Mesothelial cell of epicardium (in vitro differentiated cells): ENCODE measurements at places on chromosomes 5 and 9. TPM values are rescaled to one million over a fixed set of nuclear protein-coding genes. Genes with fewer than 3 reads are reported as not detected.
A peak's percentile ranks its signal among the peaks of the same experiment; 100 is the strongest.

DNA sequence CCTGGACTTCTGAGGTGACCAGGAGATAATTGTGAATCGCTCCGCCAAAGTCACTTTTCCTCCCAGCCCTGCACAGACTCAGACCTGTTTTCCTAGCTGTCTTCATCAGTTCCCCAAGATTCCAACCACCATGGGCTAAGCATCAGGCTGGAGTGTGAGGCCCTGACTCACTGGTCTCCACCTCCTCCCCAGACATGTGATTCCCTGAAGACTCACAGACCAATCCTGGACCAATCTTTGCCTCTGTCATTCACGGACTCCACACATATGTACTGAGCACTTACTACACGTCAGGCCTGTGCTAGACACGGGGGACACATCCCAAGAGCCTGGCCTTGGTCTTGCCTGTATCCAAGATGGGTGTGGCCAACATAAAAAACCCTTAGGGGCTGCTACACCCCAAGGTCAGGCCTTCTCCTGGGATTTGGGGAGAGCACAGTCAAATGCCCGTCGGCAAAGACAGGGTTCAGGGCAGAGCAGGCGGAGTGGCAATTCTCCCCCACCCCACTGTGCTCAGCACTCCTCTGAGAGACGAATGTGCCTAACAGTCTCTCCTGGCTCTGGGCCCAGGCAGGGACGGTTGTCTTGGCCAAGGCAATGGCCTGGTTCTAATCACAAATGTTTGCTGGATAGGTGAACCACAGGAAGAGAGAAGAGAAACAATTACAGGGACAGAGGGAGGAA, 11.9 kb downstream of the EEIG1 start:
- no peak for DNase-seq

- DNase-seq, result no peak
These were observed 202.9 kb downstream of the NR2F1-AS1 start for GRCh38 chr5:93378073-93378472.

GRCh38 chr5:136594416-136594815, 229.1 kb upstream of the TRPC7 start:
- DNase-seq, result no peak

- DNase-seq, result no peak
These were observed 528.0 kb downstream of the BNC2 start for GRCh38 chr9:16342246-16343020.

GRCh38 chr9:111282845-111283244, 47.2 kb downstream of the OR2K2 start:
- DNase-seq, result no peak

DNA sequence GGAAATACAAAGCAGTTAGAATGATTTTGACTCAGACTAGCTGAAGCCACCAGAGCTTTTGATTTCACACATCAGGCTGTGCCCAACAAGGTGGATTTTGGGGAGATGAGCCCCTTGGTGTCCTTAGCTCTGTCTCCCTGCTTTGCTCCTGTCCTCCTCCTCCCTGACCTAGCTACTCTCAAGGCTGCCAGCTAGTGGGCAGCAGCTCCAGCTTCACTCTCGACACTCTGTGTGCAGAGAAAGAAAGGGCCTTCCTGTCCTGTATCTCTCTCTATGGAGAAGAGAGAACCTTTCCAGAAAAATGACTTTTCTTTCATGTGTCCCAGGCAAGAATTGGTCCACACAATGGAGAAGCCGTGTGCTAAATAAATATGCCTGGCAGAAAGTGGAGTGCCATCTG, 446.2 kb downstream of the SEMA5A start:
- no peak for DNase-seq

GRCh38 chr9:31045810-31046209, 1338.6 kb upstream of the ACO1 start:
- no peak for DNase-seq

- no peak for DNase-seq
These were observed 237.7 kb downstream of the ADAMTS6 start for GRCh38 chr5:65244031-65244430.

- peak; percentile 96 for DNase-seq
These were observed 15.1 kb downstream of the GPSM1 start for GRCh38 chr9:136342181-136343120.

- DNase-seq, result no peak
These were observed 1.9 kb downstream of the FBXO10 start for GRCh38 chr9:37574241-37574721.

- DNase-seq, result no peak
These were observed 74.5 kb downstream of the ADAMTS2 start for GRCh38 chr5:179270581-179271427.

DNA sequence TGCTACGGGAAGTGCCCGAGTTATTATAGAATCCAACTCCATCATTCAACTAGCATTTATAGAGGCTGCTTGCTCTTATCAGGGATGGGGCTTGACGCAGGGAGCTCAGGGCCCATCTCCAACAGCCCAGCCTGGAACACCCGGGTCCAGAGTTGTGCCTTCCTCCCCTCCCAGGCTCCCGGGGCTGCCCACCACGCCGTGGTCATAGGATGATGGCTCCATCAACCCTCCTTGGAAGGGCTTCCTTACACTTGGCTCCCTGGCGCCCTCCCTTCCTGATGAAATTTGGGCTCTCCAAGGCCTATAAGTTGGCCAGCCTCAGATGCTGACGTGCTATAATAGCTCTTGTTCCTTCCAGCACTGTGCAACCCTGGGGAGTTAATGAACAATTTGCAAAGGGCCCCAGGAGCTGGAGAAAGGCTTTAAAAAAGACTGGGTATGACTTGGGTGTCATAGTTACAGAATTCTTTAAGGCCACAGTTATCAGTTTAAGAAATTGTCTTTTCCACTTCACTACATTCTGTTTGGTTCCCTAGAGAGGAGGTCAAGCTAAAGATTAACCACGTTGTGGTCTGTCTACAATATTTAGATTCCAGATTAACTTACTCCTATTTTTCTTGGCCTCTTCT, 42.5 kb upstream of the GADD45G start:
- DNase-seq, result no peak

GRCh38 chr5:107248066-107248695, 422.6 kb downstream of the EFNA5 start:
- no peak for DNase-seq

GRCh38 chr5:132561601-132562000, 4.8 kb downstream of the RAD50 start:
- no peak for DNase-seq

- no peak for DNase-seq
These were observed 745.6 kb upstream of the ZNF608 start for GRCh38 chr5:125491986-125492492.

DNA sequence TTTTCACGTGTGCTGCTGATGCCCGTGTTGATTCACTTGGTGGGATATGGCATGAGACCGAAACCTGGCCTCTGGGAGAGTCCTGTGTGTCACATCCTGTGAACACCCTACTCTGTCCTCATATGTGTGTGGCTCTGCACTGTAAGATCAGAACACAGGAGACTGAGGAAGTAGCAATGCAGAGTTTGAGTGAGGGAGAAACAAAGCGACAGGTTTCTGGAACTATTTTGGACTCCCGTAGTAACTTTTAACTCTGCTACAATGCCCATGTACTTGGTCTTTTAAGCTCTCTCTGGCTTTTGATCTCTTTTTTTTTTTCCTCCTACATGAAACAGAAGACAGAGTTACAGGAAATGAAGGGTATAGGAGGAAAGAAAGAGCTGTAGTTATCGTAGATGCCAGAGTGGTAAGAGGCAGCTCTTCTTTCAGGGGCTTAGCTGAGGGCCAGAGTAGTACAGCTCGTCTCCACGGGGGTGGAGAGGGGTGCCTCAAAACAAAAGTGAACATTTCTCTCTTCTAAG, 26.6 kb downstream of the GRAMD2B start:
- DNase-seq, result no peak

- no peak for DNase-seq
These were observed 49.3 kb downstream of the F2R start for GRCh38 chr5:76765249-76765648.

DNA sequence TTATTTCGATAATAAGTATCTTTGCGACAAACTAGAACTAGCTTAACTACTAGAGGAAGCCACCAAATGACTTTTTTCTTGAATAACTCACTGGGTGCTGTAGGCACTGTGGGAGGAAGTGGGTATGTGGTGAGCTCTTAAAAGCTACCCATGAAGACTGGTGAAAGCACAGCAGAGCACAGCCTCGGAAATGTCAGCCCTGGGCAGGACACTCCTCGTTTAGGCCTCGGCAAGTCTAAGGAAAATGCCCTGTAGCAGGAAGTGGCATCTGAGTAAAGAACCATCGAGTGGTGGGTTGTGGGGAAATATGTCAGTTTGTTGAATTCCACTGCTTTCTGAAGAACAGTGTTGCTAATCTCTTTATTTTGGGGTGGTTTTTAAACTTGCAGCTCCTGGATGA, 44.0 kb upstream of the NCS1 start:
- DNase-seq, result no peak

DNA sequence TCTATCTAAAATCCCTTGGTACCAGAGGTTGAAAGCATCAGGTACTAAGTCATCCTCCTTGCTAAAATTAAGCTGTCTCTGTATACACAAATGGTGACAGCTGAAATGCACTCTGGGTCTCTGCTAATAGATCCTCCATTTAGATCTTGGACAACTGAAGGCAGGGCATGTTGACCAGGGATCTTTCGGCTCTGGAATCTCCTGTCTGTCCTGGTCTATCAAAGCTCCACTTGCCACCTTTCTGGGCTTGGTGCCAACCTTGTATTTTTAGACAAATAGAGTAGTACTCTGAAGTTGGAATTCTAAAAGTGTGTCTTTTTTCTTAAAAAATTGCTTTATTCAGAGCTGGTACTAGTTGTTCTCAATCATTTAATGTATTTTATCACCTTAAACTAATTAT, 135.2 kb upstream of the HMHB1 start:
- no peak for DNase-seq

GRCh38 chr5:59583810-59584562, 309.5 kb downstream of the PDE4D start:
- DNase-seq, result no peak

- DNase-seq, result no peak
These were observed 67.5 kb upstream of the MAMDC2 start for GRCh38 chr9:69976152-69976551.

DNA sequence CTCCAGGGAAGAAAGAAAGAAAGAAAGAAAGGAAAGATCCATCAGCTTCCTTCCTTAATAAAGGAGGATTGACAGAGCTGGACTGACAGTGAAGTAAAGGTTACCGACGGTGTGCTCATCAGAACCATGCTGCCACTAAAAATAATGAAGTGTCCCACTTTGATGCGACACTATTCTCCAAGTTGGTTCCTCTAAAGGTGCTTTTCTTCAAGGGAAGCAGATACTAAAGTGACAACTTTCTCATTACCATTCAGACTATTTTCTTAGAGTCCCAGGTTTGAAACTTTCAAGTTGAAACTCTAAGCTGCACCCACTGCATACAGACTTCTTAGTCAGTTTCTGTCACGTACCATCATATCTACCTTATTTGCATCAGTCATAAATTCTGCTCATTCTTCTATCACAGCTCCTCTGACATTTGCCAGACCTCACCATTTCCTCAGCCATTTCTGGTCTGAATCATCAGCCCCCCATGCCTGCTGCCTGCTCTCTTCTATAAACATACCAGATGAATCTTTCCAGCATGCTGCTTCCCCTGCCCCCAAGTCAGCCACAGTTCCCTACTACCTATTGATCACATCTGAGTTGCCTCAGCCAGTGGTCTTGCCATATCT, 177.6 kb downstream of the DEPDC1B start:
- DNase-seq, result no peak

- no peak for DNase-seq
These were observed 2.0 kb upstream of the ARHGEF28 start for GRCh38 chr5:73623901-73624404.

DNA sequence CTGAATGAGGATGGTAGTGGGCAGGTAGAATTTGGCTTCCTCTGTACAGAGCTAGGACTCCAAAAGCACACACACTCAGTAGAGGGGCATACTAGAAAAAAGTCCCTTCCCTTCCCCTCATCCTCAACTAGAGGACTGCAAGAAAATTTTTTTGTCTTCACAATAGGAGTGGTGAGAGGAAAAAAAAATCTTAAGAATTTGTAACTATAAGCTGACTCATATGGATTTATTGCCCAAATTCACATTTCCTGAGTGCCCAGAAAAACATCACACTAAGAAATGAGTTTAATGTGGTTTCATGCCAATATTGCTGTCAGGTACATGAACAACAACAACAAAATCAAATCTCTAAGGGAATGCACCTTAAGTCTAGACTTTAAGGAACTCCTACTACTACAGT, 43.7 kb downstream of the RANBP6 start:
- DNase-seq, result no peak

DNA sequence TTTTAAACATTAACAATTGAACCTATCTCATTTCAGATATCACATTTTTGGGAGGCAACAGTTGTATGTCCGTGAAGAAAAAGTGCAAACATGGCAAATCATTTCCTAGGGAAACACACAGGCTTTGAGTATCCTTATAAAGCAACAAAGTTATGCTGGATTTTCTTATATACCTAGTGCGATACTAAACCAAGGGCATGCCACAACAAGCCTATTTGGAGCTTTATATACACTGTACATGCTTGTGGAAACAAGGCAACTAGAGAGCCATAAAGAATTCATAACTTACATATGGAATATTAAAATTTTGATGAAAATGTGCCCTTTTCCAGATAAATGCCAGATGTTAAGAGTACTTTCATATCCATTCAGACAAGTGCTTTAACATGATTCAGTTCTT, 191.4 kb downstream of the DCP2 start:
- DNase-seq, result no peak

GRCh38 chr5:152226191-152226590, 178.9 kb downstream of the NMUR2 start:
- DNase-seq, result no peak

DNA sequence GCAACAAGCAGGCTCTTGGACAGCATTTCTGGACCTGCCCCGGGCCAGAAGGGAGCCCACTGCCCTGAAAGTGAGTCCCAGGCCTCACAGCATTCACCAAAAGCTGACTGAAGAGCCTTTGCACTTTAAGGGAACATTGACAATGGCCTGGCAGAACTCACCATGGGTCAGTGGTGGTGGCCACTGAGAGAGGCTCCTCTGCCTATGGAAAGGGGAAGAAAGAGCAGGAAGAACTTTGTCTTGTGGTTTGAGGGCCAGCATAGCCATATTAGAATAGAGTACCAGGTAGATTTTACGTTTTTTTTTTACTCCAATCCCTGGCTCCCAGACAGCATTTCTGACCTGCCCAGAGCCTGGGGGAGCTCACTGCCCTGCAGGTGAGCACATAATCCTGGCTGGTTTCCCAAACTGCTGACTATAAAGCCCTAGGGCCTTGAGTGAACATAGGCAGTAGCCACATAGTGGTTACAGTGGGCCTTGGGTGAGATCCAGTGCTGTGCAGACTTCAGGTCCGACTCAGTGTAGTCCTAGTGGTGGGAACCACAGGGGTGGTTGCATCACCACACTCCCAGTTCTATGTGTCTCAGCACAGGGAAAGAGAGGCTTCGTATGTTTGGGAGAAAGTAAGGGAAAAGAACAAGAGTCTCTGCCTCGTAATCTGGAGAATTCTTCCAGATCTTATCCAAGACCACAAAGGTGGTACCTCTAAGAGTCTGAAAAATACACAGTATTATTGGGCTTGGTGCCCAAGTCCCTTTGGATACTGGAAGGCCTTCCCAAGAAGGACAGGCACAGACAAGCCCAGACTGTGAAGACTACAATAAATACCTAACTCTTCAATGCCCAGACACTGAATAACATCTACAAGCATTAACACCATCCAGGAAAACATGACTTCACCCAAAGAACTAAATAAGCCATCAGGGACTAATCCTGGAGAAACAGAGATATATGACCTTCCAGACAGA, 89.5 kb downstream of the TSSK1B start:
- no peak for DNase-seq

The ABO gene
- 2.0 to 3.2 TPM (median 2.3 TPM) in 3 replicates for total RNA-seq

The COL5A1 gene
- 549 to 605 TPM (median 596 TPM) in 3 replicates for total RNA-seq

The ECSCR gene
- 0.29 TPM in 1 of 3 replicates, not detected in the others for total RNA-seq

The SLC6A19 gene
- total RNA-seq, result not detected in 3 replicates

The CCL28 gene
- not detected in 3 replicates for total RNA-seq

The SVEP1 gene
- total RNA-seq, result 44.5 to 47.2 TPM (median 45.2 TPM) in 3 replicates

The RNF183 gene
- 0.16 to 0.53 TPM (median 0.29 TPM) in 3 replicates for total RNA-seq

The IL9 gene
- total RNA-seq, result not detected in 3 replicates

The RAB14 gene
- total RNA-seq, result 54.9 to 61.5 TPM (median 58.3 TPM) in 3 replicates
